Caki2 (cell line): ENCODE measurements at places on chromosomes 5 and 9.
A peak's percentile ranks its signal among the peaks of the same experiment; 100 is the strongest.

DNA sequence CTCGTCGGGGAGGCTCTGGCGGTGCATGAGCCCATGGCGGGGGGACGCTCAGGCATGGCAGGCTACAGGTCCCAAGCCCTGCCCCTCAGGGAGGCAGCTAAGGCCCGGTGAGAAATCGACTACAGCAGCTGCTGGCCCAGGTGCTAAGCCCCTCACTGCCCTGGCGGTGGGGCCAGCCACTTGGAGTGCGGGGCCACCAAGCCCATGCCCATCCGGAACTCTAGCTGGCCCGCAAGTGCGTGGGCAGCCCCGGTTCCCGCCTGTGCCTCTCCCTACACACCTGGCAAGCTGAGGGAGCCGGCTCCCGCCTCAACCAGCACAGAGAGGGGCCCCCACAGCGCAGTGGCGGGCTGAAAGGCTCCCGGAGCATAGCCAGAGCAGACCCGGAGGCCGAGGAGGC lies 1896.9 kb upstream of the CDH6 start:
- no peak for DNase-seq

GRCh38 chr9:16112116-16112515 lies 559.3 kb downstream of the CCDC171 start:
- no peak for DNase-seq

DNA sequence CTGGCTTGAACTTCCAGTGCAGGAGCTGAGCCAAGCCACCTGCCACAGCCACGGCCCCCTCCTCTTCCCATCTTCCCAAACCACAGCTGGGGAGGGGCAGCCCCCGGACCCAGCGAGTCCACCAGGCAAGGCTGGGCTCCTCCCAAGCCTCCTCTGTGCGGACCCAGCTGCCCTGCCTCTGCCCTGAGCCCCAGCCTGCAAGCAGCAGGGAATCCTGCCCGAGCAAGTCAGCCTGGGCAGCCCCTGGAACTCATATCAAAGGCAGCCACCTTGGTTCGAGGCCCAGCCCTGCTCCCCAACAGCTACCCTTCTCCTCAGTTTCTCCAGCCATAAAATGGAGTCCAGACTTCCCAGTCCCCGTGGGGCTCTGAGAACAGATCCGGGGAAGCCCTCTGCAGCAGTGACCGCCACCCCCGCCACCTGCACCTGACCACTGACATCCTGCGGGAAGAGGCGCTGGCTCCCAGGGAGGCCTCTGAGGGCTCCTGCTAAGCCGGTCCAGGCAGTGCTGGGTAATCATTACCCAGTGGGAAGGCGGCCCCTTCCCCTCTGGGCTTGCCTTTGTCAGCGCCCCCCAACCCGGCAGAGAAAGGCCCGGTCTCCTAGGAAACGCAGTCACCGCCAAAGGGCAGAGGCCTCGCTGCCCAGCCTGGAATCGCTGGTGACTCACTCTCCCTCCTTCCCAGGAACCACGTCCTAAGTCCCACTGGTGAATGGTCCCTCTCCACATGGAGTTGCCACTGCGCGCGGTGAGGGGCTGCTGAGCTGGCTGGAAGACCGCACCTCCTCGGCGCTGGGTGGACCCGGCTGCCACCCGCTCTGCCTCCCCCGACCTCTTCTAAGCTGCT lies 1.5 kb downstream of the VAV2 start:
- DNase-seq, result peak; percentile 90

- DNase-seq, result no peak
Observed at GRCh38 chr5:168530621-168531150, 1.6 kb downstream of the FBLL1 start.

DNA sequence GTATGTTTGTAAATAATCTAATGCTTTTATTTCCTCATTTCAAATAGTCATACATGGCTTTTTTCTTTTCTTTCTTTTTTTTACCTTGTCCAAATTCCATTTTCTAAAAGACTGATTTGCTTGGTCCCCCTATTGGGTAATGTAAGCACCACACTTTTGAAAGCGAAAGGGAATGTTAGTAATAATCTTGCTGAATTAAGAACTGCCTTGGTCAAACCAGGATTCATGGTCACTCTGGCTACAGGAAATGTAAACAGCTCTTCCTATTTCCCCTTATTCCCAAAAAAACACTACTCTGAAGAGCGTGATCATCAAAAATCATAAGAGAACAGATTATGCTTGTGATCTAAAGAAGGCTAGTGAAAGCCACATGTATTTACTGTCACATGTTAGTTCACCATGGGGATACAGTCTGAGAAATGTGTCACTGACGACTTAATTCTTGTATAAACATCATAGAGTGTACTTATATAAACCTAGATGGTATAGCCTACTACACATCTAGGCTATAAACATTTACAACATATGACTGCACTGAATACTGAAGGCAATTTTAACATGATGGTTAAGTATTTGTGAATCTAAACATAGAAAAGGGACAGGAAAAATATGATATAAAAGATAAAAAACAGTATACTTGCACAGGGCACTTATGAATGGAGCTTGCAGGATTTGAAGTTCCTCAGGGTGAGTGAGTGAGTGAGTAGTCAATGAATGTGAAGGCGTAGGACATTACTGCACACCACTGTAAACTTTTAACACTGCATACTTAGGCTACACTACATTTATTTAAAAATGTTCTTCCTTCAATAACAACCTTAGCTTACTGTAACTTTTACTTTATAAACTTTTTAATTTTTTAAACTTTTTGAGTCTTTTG lies 75.3 kb downstream of the HMGCR start:
- DNase-seq, result peak; percentile 26

DNA sequence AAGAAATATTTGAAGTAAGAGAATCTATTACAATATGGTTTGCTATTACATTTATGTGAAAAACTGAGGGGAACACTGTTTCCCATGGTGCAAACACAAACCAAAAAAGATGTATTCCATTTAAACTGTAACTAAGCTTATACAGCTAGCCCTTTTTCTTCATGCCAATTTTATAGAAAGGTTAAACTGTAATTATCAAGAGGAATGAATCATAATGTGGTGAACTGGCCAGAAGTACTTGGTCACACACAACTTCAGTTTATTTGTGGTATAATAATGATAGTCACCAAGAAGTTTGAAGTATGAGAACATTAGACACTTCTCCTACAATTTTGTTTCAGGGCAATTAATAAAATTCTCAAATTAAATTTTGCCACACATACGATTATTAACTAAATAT lies 177.9 kb downstream of the XRCC4 start:
- DNase-seq, result no peak

- no peak for DNase-seq
Observed at GRCh38 chr5:180380856-180381255, 27.7 kb upstream of the GFPT2 start.

DNA sequence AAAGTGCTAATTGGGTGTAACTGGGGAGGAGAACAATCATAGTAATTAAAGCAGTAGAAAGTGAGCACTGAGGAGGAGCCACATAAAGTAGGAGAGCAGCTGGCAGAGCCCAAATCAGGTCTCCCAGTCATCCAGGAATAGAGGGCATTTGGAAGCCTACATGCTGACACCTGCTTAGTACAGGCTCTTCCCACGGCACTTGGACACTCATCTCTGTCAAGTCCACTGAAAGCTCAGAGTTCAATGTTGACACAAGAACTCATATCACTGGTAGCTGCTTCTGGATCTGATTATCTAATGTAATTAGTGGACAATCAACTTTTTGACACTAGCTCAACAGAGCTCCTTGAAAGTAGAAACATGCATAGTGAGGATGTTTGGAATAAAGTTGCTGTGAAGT lies 45.9 kb upstream of the PCSK1 start:
- DNase-seq, result no peak

- DNase-seq, result no peak
Observed at GRCh38 chr5:138844812-138845513, 30.2 kb downstream of the LRRTM2 start.

GRCh38 chr9:5288591-5288990 lies 15.9 kb downstream of the RLN2 start:
- DNase-seq, result no peak

DNA sequence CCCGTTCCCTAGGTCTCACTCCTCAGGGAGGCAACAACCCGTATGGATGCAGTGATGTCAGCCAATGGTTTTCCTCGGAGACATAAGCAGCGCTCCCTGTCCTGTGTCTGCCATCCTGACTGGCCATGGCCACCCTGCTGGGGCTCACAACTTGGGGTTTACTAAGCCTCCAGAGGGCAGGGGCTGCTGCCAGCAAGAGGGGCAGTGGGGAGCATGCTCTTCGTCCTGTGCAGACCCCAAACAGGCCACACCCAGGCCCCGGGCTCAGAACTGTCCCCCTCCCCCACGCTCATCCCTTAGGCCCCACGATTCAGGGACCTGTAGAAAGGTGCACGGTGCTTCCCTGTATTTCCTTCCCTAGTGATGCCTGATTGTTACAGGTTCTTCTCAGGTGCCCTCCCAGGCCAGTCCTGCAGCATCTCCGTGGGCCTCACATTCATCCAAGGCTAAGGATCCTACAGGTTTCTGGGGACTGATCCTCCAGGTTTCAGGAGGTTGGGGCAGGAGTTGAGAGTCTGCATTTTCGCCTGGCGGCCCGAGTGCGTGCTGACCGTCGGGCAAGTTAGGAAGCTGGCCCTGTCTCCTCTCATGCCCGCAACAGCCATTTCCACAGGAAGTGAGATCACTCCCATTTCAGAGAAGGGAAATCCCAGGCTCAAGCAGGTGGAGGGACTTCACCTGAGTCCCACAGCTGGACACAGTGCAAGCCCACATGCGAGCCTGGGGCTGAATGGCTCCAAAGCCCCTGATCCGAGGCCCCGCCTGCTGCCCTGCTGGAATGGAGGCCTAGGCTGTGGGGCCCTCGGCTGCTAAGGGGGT lies 217.6 kb downstream of the ROR2 start:
- DNase-seq, result no peak
